ENCODE measurements at places on chromosomes 12 and 14.

DNA sequence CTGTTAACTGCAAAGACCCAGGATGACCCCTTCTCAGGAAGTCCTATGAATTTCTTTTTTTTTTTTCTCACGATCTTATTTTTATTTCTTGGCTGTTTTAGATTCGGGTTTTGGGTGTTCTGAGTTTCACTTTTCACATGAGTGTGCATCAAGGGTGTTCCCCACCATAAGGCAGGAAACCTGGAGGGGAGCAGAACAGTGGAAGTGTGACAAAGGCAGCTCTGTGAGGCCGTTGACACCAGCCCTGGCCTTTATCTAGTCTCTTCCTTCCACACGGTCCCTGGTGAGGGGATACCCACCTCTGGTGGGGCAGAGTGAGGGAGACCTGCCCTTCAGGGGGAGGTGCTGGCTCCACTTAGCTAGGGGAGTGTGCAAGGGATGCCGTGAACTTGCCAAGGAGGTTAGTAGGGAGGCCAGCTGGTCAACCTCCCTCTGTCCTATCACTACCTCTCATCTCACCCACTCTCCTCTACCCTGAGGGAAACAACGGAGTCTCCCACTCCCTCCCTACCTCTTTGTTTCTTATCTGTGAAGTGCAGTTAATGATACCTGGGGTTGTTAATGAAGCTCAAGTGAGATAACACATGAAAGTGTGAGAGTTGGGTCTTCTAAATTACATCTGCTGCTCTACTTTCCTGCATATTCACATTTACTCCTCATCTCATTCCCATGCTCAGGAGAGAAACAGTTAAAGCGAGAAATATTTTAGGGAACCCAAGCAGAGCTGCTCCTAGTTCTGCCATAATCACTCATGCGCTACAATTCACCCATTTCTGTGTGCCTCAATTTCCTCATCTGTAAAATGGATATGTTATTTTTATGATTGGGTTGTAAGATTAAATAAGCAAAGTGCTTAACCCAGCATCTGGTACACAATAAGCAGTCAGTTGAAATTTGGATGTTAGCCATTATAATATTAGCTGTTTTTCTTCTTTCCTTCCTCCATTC lies 4.4 kb upstream of the GALNT6 start:
- no peak for DNase-seq

DNA sequence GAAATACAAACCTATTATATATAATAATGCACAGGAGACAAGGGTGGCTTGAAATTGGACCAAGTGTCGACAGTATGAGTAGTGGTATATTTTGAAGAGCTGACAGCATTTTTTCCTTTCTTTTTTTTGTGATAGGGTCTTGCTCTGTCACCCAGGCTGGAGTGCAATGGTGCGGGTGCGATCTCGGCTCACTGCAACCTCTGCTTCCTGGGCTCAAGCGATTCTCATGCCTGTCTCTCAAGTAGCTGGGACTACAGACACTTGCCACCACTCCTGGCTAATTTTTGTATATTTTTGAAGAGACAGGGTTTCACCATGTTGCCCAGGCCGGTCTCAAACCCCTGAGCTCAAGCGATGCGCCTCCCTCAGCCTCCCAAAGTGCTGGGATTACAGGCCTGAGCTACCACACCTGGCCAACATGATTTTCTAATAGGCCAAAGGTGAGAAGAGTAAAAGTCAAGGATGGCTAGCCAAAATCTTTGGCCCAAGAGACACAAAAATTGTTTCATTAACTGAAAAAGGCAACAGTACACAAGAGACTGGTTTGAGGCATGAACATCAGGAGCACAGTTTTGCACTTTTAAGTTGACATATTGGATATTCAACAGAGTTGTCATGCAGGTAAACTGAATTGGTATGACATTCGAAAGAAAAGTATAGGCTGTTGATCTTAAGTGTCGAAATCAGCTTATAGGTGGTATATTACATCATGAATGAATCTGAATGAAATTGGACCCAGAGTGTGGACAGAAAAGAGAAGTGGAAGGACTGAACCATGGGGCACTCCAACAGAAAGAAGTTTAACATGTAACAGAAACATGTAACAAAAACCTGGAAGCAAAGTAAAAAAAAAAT lies 12.5 kb downstream of the HNRNPC start:
- no peak for DNase-seq

DNA sequence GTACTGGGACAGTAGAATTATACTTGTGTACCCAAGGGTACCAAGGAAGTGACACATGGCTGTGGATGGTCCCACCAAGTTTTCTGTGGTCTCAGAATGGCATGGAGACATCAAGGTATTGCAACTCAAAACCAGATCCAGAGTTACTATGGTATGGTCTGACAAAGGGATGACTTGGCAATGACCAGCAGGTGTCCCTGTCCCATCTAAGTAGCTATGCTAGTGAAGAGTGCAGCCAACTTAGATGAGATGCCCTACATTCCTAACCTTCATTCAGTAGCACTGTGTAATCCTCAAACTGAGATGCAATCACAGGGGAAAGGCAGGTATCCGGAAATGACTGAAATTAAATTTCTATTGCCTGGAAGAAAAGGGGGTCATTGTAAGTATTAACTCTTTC lies 188.7 kb upstream of the TMEM260 start:
- no peak for DNase-seq

DNA sequence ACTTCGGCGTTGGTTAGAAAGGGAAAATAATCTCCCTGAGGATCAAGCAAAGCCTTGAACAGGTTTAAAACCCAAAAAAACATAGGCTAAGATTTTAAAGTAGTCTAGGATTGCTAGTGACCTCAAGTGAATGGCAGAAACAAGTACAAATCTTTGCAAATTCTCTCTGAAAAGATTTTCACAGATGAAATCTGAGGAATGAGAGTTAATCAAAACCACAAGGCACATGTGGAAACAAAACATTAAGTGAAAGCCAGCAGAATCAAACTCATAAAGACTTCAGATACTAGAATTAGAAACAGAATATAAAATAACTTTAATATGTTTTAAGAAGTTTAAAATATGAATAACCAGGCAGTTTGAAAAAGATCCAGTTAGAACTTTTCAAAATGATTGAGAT lies 52.2 kb upstream of the CFL2 start:
- DNase-seq, result no peak

DNA sequence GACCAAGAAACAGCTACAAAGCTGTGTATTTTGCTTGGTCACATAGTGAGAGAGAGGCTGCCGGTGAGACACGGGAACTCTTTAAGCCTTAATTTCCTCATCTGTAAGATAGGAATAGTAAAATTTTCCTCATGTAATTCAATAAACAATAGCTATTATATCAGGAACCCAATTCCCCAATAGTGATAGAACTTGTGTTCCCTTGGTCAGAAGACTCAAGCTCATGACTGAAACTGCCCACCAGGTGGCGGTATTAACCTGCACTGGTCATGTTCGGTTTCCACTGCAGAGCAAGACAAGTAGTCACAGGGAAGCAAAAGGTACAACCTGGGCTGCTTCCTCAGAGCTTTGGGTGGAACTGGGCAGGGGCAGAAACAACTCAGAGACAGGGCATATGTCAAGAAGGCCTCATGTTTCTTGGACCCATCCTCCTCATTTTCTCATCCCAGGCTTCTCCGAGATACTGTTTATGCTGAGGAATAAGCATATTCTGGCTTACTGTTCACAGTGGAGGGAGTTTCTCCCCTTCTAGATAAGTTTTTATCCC lies 4.2 kb upstream of the AJUBA start:
- peak; percentile 73 for DNase-seq

- DNase-seq, result no peak
Observed at GRCh38 chr14:35482994-35483515, 50.9 kb upstream of the INSM2 start.

GRCh38 chr12:94872971-94873733 lies 130.3 kb downstream of the NDUFA12 start:
- DNase-seq, result no peak

DNA sequence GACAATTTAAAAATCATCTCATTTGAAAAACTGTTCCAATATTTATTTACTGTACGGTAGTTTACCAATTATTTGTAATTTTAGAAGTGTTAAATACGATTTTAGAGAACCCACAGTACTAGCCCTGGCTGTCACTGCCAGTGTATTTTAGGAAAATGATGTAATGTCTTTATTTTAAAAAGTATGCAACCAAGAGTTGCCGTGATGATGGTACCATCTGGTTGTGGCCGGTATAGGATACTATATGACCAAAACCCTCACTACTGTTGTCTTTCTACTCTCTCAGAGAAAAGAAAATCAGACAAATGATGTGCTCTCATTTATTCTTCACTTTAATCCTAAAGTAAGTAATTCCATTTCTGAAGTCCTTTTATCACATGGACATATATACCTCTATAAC lies 395.0 kb downstream of the FOXG1 start:
- DNase-seq, result no peak

DNA sequence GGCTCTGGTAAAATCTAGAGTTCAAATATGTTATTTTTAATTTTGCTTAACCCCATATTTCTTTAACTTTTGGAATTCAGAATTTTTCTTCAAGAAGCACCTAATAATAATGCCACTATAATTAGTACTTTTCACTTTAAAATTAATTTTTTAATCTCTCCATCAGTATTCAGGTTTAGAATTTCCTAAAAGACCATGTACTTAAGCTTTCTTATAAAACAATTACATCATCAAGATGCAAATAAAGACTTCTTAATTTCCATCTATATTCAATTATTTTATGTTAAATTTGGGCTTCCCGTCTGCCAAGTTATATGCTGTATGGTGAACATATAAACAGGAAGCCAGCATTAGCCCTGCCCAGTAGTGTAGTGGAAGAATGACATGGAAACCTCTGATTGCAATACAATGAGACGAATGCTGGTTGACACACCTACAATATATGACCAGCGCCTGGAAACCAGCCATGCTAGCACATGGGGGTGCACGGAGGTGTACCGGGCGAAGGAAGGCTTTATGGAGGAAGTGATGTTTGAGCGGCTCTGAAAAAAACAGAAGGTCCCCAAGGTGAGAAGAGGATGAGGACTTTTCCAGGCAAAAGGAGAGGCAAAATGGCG lies 82.2 kb downstream of the LLPH start:
- DNase-seq, result no peak

GRCh38 chr12:128534906-128535305 lies 267.9 kb downstream of the TMEM132C start:
- no peak for DNase-seq

GRCh38 chr12:2152134-2152533 lies 99.3 kb downstream of the CACNA1C start:
- no peak for DNase-seq

- no peak for DNase-seq
Observed at GRCh38 chr12:54932691-54933090, 51.9 kb downstream of the TESPA1 start.

DNA sequence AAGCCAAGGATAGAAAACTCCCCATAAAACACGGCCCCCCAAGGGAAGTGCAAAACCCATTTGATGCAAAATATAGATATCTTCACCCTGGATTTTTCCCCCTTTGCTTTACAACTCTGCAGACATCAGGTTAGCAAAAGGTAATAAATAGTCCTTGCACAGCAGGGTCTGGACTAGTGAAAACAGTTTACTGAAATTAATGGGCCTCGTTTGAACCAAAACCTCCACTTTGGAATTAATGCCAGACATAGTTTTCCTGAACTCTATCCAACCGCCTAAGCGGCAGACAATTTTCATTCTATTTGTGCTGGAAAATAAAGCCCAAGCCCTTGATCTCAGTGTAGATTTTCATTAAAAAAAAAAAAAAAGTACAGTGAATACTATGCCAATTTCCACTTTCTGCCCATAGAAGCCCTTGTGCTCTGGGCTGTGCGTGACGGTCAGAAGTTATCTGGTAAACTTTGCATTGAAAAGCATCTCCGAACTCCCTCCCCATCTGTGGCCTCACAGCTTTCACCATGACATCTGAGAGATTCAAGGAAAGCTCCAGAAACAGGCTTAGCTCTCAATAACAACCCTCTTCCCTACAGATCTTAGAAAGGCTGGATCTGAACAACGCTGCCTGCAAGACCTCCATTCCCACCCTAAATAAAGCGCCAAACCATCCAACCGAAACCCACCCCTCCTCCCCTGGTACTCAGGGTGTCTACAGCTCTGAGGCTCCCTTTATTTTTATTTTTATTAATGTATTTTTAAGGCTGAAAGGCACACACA lies 11.0 kb upstream of the IRF2BPL start:
- DNase-seq, result peak; percentile 53

DNA sequence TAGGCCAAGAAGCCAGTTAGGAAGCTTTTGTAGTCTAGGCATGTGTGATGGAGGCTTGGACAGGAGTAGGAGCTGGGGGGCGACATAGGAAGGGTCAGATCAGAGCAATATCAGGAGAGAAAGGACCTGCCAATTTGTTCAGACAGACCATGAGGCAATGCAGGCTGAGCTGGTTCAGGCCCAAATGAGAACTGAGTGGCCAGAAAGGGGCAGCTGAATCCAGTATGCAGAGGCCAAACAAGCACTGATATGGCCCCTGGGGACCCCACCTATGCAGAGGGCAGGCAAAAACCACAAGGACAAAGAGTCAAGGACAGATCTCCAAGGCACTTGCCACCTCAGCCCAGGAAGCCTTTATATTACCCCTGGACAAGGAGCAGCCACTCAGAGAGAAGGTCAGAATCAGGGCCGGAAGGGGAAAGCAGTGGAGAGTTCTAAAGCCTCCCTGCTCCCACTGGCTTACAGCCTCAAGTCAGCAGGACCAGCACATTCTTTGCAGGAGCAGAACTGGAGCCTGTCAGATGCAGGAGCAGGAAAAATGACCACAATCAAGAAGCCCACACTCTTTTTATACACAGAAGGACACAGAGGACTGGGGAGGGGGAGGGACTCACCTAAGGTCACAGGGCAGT lies 37.2 kb downstream of the CLMN start:
- no peak for DNase-seq

DNA sequence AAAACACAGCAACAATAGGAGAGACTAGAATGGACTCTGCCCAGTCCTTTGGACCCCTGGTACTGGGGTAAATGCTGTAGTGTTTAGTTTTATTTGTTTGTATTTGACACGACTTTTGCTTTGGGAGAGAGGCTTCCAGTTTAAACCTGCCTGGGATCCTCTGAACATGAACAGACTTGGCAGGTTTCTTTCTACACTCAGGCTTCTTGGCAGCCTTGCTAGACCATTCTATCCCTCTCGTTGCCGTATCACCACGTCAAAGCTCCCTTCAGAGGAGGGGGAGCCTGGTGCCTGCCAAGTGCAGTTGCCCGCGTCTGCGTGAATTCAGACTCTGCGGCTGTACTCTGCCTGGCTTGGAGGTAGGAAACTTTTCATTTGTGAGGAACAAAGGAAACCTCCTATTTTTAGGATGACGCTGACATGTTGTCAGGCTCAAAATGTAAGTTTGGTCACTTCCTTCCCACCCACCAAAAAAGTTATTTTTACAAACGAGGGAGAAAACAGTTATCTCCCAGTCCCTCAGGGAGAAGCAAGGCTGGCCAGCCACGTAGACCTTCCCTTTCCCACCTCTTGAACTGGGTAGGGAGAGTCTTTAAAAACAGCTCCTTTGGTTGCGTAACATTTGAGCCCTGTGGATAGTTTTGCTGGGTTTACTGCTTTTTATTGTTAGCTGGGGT lies 25.9 kb downstream of the CD9 start:
- DNase-seq, result no peak

DNA sequence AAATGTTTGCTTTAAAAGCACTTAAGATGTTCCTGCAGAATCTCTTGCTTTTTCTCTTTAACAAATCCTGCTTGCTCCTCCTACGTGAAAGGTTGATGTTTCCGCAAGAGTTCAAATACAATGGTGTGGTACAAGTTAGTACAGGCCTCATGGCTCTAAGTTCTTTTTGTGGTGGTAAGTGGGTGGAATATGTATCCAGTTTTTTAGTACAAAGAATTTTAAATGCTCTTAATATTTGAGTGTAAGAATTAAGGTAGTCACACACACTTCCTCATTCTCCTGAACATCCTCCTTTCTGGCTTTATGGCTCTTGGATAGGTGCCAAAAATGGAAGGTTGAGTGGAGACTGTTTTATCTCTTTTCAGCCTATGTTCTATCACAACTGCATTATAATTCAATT lies 1.8 kb downstream of the OTOGL start:
- no peak for DNase-seq

All from HCEC 1CT (cell line).